ENCODE measurements at places on chromosomes 3 and 15.

GRCh38 chr3:82020282-82020681 lies 258.8 kb upstream of the GBE1 start:
- no peak for DNase-seq

DNA sequence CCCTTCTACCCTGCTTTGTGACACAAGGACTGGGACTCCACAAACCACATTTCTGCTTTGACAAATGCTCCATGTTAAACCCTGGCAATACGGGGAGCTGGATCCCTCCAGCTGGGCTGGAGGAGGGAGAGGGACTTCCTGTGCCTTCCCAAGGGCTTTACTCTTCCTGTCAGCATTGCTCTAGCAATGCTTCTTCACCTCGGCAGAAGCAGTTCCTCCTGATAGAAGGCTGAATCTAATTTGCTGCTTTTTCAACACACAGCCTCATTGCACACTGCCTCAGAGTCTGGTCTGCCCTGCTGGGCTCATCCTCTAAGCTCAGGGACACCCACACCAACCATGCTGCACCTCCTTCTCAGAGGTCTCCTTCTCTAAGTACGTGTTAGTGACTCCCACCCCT lies 142.8 kb upstream of the SMAD3 start:
- DNase-seq, result no peak

- no peak for DNase-seq
Observed at GRCh38 chr3:61736506-61736905, 175.1 kb downstream of the PTPRG start.

DNA sequence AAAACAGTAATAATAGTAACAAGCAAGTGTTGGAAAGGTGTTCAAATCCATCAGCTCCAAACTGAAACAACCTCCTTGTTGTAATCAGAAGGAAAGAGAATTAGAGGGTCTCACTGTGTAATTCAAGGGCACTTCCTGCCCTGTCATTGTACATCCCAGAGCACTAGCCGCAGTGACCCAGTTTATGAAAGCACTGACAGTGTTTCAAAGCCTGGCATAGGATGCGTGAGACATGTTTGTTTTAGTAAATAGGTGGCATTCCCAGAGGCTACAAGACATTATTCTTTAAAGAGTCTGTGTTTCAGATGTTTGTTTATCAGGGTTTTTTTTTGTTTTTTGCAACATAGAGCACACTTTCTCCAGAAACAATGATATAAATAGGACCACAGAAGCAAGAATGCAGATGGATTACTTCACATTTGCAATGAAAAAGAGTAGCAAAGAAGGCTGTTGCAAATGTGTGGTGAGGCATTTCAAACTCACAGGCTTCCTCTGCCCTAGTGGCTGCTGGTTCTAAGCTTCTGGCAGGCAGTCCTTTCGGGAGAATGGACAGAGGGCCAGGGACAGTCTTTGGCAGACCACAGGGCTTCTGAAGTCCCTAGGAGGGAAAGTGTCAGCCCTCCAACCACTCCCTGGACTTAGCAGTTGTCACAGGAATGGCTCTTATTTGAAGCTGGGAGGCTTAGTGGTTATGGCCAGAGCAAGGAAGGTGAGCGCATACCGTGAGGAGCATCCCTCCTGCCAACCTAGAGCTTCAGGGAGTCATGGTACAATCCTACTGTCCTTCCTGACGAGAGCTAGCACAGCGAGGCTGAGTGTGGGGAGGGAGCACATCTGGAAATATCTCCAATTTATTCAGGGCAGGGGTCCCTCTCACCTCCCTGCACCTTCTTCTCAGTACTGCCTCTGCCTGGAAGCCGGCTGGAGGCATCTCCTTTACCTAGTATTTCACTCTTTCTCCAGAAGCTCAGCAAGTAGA lies 31.4 kb upstream of the TIPARP start:
- no peak for DNase-seq

GRCh38 chr3:180011927-180012326 lies 24.8 kb downstream of the PEX5L start:
- no peak for DNase-seq

DNA sequence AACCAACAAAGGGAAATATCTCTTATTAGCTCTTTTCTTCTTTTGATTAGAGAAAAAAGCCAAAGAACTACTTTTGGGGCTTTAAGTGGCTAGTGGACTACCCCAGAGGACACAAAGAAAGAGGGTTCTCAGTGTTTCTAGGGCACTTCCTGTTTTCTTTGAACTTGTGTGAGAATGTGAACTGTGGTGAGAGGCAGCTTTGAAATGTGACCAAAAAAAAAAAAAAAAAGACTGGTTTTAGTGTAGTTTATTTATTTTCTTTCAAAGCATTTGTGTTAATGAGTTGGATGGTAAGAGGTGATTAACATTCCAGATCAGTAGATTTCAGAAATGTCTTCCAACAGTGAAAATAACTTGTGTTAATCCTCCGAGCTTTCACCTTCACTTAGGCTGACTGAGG lies 32.4 kb downstream of the SELENOT start:
- DNase-seq, result peak; percentile 30

GRCh38 chr3:197539651-197540051 lies 16.1 kb downstream of the BDH1 start:
- DNase-seq, result no peak

- DNase-seq, result no peak
Observed at GRCh38 chr15:73756947-73757513, 3.9 kb upstream of the INSYN1 start.

- no peak for DNase-seq
Observed at GRCh38 chr3:189632242-189632641, 1.1 kb downstream of the TP63 start.

- DNase-seq, result no peak
Observed at GRCh38 chr3:53949541-53949940, 57.9 kb upstream of the SELENOK start.

DNA sequence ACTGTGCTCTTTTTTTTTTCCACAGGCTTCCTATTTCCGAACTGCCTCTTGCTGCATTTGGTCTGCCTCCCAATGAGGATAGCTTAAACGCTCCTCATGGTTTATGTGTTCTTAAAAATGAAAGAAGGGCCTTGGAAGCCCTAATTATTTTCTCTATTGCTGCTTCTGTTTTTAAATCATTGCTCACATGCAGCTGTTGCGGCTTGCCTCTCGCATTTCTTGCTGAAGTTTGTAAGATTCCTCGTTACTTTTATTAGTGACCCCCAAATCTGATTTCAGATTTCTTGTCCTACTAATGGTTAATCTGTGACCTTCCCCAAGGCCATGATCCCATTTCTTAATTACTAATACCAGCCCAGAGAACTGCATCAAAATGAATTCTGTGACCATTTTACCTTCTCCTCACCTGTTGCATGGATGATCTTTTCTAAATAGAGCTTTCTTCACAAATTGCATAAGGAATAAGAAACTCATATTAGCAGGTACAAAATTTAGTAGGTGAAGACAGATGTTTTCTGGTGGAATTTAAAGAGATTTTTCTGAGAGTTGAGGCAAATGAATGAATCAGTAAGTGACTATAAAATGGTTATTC lies 1.8 kb downstream of the UBE2E1 start:
- DNase-seq, result no peak

GRCh38 chr3:12959410-12959809 lies 113.8 kb downstream of the IQSEC1 start:
- DNase-seq, result no peak

- DNase-seq, result no peak
Observed at GRCh38 chr15:67023517-67024313, 41.7 kb upstream of the SMAD3 start.
